NCI-H1417 (cell line): ENCODE measurements at places on chromosomes 13 and 19.
A peak's percentile ranks its signal among the peaks of the same experiment; 100 is the strongest.

DNA sequence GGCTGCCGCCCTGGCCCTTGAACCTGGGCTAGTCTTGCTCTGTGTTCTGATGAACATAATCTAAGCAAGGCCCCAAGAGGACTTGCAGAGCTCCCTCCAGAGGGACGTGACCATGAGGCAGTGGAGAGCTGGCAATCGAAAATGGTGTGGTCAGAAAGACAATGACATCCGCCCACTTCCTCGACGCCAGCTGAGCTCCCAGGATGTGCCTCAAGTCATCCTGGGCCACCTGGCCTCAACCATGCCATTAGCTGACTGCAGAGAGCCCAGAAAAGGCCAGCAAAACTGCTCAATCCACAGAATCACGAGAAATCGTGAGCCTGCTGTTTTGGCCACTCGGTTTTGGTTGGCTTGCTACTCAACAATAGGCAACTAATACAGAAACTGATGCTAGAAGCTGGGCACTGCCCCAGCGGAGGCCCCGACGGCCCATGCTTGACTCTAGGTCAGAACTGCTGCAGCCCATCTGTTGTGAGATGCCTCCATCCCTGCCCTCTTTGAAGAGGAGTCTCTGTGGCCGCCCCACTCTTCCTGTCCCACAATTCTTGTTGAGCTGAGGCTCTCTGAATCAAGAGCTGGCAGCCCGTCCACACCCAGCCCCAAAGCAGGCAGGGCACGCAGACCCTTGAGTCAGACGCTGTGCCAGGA is 53.3 kb downstream of the STK24 start:
- no peak for DNase-seq

DNA sequence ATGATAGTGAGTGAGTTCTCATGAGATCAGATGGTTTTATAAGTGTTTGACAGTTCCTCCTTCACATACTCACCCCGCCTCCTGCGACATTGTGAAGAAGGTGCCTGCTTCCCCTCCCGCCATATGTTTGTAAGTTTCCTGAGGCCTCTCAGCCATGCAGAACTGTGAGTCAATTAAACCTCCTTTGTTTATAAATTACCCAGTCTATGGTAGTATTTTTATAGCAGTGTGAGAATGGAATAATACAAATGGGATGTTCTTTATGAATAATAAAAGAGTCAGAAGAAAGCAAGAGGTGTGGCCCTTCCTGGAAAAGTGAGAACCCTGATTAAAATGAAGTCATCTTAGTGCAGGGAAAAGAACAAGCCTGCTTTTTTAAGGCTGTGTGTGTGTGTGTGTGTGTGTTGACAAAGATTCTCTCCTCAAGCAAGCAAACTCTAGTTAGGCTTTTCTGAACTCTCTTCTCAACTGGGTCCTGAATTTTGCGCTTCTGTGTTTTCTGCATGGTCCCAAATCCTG is 18.8 kb upstream of the ARGLU1 start:
- DNase-seq: no peak

DNA sequence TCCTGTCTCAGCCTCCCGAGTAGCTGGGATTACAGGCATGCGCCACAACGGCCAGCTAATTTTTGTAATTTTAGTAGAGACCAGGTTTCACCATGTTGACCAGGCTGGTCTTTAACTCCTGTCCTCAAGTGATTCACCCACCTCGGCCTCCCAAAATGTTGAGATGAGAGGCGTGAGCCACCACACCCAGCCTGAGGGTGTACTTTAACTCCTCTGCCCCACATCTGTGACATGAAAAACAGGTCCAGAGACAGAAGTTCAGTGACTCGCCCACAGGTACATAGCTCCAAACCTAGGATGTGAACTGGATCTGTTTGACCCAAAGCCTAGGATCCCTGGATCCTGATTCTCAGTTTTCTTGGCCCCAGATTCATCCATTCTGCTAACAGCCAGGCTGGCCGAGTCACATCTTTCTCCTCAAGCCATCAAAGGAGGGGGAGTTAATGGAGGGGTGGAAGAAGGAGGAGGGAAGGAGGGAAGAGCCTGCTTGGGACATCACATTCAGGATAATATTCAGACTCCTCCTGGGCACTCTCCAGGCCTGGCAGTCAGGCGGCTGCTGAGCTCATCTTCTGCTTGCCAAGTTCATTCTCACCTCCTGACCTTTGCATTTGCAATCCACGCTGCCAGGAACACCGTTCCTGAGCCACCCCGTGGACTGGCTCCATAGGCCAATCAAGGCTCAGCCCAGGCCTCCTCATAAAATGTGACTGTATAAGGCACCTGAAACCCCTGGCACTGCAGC is 3.1 kb downstream of the SPC24 start:
- DNase-seq: no peak

DNA sequence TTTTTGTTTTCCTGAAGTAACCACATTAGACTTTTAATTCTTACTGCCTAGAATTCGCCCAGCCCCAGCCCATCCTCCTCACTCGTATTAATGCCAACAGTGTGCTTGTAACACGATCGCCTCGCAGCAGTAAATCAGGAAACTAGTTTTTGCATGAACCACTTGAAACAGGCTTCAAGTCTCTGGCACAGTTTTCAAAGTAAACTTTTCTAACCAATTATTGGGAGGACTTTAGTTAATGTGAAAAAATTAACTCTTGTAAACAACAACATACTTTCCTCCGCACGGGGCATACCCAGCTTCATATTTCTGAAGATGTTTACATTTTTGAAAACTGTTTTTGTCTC is 39.2 kb downstream of the TNFRSF19 start:
- DNase-seq: no peak

DNA sequence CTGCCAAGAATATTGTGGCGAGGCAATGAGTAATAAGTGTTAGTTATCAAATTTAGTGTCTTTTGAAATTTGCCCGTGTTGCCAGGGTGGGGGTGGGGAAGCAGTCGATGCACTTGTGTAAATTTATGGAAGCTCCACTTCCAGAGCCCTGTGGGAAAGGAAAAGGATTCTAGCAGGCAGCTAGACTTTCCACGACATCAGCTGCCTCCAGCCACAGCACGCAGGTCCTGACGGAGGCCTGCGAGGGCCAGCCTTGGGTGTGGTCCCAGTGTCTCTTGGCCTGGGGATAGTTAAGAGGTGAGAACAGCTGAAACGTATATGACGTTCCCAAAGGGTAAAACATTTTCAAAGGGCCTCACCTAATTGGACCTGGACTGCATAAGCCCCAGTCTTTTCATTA is 433.0 kb downstream of the TSHZ3 start:
- DNase-seq: no peak

DNA sequence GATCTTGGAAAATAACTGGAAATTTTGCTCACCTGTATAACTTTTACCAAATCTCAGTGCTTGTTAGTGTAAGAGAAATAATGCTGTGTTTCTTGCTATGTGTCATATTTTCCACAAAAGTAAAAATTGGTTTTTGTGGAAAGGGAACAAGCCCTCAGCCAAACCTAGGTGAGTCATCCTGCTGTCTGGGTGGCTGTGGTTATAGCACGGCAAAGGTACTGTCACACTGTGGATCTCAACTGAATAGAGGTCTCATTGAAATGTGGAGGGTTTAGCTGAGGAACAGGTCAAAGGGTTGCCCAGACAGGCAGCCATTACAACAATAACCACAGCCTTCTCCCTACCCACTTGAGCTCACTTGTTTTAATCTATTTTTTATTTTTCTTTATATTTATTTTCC is 338.8 kb upstream of the DACH1 start:
- DNase-seq: no peak

DNA sequence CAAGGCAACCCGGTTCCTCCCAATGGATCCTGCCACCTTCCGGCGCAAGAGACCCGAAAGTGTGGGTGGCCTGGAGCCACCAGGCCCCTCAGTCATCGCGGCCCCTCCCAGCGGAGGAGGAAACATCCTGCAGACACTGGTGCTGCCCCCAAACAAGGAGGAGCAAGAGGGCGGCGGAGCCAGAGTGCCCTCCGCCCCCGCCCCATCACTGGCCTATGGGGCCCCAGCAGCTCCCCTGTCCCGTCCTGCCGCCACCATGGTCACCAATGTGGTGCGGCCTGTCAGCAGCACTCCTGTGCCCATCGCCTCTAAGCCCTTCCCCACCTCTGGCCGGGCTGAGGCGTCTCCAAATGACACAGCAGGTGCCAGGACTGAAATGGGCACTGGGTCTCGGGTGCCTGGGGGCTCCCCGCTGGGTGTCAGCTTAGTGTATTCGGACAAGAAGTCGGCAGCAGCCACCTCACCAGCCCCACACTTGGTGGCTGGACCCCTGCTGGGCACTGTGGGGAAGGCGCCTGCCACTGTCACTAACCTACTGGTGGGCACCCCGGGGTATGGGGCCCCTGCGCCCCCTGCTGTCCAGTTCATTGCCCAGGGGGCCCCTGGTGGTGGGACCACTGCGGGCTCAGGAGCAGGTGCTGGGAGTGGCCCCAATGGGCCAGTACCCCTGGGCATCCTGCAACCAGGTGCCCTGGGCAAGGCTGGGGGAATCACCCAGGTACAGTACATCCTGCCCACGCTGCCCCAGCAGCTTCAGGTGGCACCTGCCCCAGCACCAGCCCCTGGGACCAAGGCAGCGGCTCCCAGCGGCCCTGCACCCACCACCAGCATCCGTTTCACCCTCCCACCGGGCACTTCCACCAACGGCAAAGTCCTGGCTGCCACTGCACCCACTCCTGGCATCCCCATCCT is 11.2 kb upstream of the PRR19 start:
- DNase-seq: no peak

GRCh38 chr19:51122112-51122981 is 2.4 kb upstream of the SIGLEC9 start:
- no peak for DNase-seq

GRCh38 chr13:47036294-47037008 is 139.6 kb upstream of the HTR2A start:
- no peak for DNase-seq

- no peak for DNase-seq
Observed at GRCh38 chr13:51626749-51627148, 42.5 kb downstream of the WDFY2 start.

DNA sequence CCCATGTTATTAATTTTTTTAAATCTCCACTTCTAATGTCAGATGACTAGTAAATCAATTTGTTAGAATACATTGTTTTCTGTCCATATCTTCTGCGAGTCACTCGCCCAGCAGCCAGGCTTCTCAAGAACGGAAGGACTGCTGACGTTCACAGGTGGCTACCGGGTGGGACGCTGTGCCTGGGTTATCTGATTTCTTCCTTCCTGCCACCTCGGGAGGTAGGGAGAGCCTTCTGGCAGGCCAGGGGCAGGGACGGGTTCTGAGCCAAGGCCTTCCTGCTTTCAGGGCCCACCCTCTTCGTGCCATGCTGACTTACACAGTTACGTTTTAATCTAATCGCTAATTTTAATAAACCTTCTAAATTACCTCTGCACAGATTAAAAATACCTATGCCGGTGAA is 7.9 kb upstream of the C1QTNF9 start:
- no peak for DNase-seq

DNA sequence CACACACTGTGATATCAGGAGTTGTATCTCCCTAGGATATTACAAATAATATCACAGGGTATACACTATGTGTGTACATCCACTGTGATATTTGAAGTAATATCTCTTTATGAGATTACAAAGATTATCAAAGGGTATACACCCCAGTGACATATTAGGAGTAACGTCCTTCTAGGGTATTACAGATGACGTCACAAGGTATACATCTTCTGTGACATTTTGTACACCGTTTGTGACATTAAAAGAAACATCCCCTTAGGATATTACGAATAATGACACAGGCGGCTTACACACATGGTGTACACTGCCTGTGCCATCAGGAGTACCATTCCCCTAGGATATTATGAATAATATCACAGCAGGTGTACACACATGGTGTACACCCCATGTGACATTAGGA is 13.4 kb upstream of the RGCC start:
- no peak for DNase-seq

- peak; percentile 47 for DNase-seq
Observed at GRCh38 chr13:29923554-29924481, 73.4 kb upstream of the UBL3 start.

DNA sequence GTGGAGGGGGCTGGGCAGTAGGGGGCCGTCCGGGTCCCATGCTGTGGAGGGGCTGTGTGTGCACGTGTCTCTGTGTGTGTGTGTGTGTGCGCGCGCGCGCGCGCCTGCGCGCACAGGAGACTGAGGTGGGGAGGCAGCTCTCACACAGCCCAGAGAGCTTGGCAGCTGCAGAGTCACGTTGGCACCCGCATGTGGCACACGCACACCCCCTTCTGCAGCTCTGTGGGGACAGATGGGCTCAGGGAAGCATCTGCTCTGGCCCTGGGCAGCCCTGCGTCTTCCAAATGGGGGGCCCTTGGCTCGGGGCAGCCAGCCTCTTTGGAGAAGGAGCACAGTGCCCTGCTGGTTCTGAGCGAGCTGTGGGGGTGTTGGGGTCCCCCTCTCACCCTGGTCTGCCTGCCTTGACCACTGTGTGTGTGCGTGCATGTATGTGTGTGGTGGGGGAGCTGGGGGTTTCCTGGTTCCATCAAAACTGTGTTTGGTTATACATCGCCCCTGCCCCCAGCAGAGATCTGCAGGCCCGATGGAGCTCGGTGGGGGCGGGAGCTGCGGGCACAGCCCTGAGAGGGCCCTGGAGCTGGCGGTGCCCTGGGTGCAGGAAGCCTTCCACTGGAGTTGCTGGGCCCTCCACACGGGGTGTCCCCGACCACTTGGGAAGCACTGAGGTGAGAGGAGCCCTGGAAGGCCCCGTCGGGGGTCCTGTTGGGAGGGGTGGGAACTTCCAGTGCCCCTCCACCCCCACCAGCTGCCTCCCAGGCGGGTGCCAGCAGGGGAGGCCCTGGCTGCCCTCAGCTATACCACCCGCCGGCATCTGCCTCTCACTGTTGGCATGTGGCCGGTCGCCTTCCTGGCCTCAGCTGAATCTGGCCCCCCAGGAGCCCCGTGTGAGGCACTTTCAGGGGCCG is 67.1 kb downstream of the KDM4B start:
- DNase-seq: peak; percentile 72

GRCh38 chr19:8638078-8638619 is 7.7 kb downstream of the NFILZ start:
- no peak for DNase-seq

DNA sequence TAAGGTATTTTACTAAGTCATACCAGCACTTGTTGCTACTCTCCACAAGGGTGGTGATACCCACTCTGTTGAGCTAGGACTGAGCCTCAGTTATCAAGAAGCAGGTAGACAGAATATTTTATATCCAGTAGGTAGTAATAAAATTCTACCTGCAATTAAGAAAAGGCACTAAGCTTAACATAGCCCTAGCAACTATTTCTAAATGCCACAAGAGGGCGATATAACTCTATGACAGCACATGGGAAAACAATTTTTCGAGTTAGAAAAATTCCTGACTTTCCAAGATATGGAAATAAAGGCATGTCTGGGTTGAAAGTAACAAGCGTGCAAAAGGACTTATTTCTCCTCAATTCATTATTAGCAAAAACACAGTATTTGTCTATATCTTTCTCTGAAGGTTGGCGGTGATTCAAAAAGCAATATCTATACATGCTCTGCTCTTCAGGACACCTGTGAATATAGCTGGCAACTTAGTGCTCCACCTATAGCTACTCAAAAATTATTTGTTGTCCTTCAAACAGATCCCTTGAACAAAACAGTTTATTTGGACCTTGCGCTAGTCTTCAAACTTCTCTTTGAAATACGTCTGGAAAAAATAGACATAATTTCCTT is 14.7 kb downstream of the CCDC169 start:
- peak; percentile 64 for DNase-seq

GRCh38 chr13:96130818-96131340 is 41.0 kb downstream of the HS6ST3 start:
- no peak for DNase-seq

- peak; percentile 49 for DNase-seq
Observed at GRCh38 chr13:79287939-79288795, 117.9 kb downstream of the RBM26 start.
